Effector CD4-positive, alpha-beta T cell (primary cell): ENCODE measurements at places on chromosomes 2 and 18.

DNA sequence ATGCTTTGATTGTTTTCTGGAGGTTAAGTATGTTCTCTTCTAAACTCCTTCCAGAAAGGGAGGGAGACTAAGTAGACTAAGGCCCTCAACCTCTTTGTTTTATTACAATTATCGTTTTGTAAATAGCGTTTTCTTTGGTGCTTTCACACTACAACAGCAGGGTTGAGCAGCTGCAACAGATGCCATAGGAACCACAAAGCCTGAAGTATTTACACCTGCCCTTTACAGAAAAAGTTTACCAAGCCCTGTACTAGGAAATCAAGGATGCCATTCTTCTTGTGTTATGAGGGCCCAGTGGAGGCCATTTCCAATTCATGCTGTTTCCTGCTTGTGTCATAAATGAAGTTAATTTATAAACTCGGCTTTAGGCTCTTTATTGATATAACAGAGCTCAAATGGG, 914.8 kb downstream of the DCDC2C start:
- no peak for DNase-seq

GRCh38 chr2:227179988-227180685, 15.7 kb downstream of the COL4A3 start:
- DNase-seq: no peak

DNA sequence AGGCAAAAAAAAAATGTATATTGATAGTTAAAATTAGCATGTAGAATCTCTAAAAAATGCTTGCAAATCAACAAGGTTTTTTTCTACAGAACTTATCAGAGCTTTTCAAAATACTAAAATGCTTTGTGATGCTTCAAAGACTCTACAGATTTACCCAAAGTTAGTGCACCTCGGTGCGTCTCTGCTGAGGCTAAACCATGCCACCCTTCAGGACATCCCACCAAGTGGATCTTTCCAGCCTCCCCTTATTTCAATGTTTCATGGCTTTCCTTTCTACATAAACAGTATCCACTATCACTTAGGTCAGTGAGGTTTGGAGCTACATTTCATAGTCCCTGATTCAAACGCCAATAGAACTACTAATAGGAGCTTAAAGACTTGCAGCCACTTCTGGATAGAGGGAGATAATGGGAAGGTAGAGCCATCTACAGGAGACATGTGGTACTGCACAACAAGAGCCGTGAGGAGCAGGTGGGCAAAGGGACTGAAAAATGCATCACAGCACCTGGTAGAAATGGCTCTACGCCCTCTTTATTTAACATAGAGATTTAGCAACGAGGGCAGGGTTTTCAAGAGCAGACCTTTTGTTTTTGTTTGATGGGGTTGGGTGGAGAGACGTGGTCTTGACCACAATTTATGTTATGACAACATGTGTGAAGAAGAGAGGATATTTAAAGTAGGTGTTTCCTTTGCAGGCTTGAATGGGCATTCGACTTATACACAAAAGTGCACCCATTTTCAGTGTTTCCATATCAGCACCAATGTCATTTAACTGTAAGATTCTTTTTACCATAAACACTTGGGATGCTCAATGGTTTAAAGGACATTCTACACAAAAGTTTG, 56.1 kb upstream of the SLC35G4 start:
- DNase-seq: no peak

GRCh38 chr2:47844162-47844561, 61.2 kb downstream of the MSH6 start:
- no peak for DNase-seq

DNA sequence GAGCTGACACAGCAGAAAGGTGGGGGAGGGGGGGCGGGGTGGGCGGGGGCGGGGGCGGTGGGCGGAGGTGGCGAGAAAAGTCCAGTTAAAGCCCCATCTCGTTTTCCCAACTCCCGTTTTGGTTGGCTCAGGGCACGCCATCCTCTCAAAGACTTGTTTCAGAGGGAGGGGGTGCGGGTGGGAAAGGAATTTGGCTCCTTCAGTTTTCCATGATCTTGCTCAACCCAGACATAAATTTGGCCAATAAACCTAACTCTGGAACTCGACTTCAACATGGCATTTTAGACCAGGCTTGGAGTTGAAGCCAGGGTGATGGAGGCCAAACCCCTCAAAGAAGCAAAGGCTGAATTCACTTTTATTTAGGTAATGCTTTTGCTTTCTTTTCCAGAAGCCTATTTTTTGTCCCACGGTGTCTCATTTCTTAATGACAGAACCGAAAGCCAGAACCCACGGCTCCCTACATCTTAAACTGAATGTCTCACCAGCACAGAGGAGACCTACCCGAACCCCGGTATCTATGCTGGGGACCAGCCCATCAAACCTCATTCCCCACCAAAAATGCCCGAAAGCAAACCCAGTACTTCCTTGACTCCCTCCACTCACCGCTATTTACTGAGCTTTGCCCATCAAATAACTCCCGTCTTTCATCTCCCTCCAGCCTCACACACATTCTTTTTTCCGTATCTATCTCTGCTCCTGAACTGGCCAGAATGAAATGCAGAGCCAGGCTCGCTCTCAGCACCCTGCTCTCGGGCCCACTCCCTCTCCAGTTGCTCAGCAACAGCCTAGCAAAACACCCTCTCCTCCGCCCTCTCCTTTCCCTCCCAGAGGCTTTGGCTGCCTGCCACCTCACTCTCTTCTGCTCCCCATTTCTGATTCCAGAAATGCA, 4.3 kb downstream of the IGFBP5 start:
- DNase-seq: no peak

- DNase-seq: no peak
These were observed 257.3 kb downstream of the STK39 start for GRCh38 chr2:167990062-167990461.

- no peak for DNase-seq
These were observed 30.4 kb downstream of the PRKRA start for GRCh38 chr2:178420463-178420999.

- no peak for DNase-seq
These were observed 563.8 kb downstream of the TDRD15 start for GRCh38 chr2:21687589-21687988.

DNA sequence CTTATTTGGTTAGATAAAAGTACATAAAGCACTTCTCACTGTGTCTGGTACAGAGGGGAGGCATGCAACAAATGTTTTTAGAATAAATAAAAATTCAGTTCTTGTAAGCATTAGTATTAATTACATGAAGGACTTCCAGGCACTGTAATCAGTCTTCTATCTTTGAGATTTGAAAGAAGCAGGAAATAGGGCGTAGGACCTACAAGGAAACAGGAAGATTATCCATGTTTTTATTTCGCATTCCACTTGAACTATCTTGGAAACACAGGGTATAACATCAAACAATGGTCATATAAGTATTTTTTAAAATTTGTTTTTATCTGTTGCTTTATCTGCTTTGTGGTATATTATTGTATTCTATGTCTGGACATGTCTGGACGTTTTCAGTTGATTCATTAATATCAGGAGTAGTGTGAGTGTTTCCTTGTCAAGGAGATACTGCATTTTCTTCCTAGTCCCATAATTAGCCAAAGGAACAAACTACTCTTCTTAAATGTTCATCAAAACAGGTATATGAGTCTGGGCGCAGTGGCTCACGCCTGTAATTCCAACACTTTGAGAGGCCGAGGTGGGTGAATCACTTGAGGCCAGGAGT, 32.5 kb downstream of the BMPR2 start:
- no peak for DNase-seq

GRCh38 chr2:131030478-131030971, 62.7 kb downstream of the FAM168B start:
- DNase-seq: no peak

DNA sequence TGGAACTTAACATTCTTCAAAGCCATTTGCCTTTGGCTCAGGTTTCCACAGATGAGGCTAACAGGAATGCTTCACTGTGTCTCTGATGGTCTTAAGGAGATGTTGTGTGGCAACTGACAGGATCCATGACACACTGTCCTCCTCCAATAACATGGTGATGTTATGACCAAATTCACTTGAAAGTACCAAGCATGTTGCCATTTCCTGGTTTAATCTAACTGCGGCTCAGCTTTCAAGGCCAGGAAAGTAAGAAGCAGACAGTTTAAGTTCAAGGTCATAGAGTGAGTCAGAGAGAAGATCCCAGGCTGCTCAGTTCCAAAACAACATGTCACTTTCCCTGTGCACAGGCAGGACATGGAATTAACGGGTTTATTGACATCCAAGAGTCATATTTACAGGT, 513.6 kb downstream of the STK39 start:
- no peak for DNase-seq

DNA sequence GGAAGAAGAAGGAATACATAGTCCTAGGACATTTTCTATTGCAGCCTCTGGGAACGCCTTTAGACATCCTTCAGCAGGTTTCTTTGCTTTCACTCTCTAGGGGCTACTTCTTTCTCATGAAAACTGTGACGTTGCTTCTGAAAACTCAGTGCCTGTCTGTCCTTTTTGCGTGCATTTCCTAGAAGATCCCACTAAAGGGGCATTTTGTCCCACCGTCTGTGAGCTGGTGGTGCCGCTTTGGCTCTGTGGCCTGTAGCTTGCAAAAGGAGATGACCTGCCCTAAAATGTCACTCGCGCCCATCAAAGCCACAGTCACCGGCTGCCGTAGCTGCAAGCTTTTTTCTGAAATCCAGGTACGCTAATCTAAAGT, 579 bp downstream of the STAT4 start:
- no peak for DNase-seq

- DNase-seq: no peak
These were observed 190.0 kb downstream of the EN1 start for GRCh38 chr2:118657466-118657865.
